Stimulated activated CD8-positive, alpha-beta memory T cell treated with anti-CD3 and anti-CD28 coated beads, Interleukin-4, amount 100 ng/mL, for 1 hour (primary cell): ENCODE measurements at places on chromosomes 4 and X.

GRCh38 chr4:6892190-6892908, 17.3 kb upstream of the TBC1D14 start:
- DNase-seq, result no peak

- no peak for DNase-seq
Observed at GRCh38 chrX:11967986-11968869, 170.0 kb upstream of the FRMPD4 start.

DNA sequence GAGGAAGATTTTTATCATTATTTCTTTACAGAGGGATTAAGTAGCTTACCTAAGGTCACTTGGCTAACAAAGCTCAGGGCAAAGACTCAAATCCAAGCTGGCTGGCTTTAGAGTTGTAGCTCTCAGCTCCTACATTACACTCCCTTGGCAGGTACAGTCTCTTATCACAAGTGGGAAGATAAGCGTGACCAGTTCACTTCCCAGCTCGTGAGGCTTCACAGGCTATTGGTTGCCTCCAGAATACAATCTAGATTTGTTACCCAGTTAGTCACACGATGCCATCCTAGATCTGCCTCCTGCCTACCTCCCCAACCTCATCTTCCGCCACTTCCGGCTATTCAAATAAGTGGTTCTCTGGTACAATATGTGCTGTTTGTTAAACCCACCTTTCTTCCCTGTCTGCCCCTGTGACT, 3.7 kb downstream of the MMRN1 start:
- DNase-seq, result no peak

- DNase-seq, result no peak
Observed at GRCh38 chrX:53261355-53261972, 19.9 kb downstream of the IQSEC2 start.

GRCh38 chr4:138658518-138658917, 357.1 kb upstream of the NOCT start:
- DNase-seq, result no peak

DNA sequence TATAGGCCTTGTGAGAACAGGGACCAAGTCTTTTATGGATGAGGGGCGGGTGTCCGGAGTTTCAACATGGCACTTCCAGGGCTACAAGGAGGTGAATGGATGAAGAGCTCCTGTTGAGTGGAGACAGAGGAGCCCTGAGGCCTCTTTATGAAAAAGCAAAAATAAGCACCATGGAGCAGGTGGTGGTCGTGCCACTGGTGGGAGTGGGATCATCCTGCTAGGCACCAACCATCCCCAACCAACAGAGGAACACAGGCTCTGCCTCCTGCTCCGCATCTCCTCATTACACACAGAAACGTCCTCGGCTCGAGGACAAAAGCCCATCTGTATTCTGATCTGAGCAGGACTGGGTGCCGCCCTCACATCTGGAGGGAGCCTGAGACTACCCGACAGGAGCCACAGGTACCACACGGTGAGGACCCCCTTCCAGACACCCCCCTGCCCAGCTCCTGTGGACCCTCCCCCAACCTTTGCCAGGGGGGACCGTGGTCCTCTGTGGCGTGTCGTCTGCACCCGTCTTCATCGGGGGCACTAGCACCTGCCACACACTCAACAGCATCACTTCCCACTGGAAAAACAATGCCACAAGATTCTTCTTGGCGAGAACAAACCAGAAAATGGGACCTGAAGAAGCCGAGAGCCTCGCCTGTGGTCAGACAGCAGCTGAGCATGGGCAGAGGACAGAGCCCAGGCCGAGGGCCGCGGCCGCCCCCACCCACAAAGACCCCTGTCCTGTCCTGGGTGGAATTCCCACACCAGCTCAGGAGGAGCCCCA, 3.9 kb upstream of the PDE6B start:
- DNase-seq, result no peak

DNA sequence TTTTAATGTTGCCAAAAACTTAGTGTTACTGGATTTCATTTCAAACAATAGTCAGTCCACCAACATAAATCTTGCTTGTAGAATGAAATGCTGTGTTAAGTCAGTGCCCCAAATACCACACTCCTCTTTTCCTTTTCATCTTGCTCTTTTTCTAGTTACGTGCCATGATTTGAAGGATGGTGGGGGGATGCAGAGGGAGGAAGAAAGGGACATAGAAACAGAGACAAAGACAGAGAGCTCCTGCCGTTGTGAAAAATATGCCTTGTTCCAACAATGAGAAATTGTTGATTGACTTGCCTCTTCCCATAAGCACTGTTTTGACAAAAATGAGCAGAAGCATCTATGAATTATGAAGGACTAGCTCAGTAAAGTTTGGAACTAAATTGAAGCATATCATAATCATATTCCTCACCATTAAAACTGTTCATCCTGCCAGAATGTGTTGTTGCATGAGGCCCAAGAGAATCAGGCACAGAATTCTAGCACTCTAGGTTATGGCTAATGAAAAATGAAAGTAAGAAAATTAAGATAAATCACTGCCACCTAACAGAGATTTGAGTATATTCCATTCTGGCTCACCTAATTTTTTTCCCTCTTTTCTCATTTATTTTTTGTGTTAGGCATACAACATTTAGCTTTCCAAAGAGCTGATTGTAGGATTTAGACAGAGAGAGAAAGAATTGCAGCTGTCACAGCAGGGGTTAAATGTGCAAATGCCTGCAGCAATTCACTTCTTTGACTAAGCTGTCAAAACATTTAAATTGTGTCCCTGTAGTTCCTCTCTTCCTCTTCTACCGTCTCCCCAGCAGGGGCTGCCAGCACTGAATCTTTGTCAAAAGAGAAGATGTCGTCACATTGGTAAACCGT, 111.6 kb upstream of the PTPN13 start:
- no peak for DNase-seq

- DNase-seq, result no peak
Observed at GRCh38 chr4:186307497-186307896, 41.5 kb downstream of the F11 start.

DNA sequence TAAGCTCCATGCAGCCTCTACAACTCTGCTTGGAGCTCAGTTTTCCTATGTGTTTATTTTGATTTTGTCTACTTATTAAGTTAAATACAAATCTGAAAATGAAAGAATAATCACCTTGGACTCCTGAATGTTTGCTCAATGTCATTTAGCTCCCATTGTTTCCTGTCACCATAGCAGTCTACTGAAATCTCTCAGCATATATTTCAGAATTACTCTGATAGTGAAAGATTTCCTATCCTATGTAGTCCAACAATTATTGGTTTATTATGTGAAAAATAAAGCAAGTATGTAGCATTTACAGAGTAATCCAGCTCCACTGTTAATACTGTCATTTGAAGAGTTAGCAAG, 168.4 kb downstream of the CBR4 start:
- no peak for DNase-seq

- DNase-seq, result no peak
Observed at GRCh38 chr4:156547439-156547838, 424.2 kb downstream of the PDGFC start.

GRCh38 chr4:128572778-128573241, 236.7 kb upstream of the JADE1 start:
- DNase-seq, result no peak

DNA sequence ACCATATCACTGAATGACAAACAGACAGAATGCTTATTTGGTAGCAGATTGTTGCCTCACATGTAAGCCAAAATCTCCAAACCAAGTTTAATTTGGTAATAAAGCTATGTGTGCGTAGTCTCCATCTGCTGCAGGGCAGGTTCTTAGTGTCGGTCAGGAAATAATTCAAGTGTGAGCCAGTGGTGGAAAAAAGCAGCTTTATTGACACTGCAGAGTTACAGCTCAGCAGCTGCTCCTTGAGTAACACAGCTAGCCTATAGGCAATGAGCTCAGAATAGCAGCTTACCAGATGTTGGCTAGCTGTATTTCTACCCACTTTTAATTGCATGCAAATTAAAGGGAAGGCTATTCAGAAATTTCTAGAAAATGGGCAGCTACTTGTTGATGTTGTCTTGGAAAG, 757.8 kb upstream of the HS3ST1 start:
- DNase-seq, result no peak

GRCh38 chr4:182073278-182073677, 169.9 kb upstream of the TENM3 start:
- DNase-seq, result no peak

GRCh38 chrX:42577936-42578470, 200.0 kb downstream of the PPP1R2C start:
- DNase-seq, result no peak
